ENCODE measurements at places on chromosomes 11 and 22.
A peak's percentile ranks its signal among the peaks of the same experiment; 100 is the strongest.

DNA sequence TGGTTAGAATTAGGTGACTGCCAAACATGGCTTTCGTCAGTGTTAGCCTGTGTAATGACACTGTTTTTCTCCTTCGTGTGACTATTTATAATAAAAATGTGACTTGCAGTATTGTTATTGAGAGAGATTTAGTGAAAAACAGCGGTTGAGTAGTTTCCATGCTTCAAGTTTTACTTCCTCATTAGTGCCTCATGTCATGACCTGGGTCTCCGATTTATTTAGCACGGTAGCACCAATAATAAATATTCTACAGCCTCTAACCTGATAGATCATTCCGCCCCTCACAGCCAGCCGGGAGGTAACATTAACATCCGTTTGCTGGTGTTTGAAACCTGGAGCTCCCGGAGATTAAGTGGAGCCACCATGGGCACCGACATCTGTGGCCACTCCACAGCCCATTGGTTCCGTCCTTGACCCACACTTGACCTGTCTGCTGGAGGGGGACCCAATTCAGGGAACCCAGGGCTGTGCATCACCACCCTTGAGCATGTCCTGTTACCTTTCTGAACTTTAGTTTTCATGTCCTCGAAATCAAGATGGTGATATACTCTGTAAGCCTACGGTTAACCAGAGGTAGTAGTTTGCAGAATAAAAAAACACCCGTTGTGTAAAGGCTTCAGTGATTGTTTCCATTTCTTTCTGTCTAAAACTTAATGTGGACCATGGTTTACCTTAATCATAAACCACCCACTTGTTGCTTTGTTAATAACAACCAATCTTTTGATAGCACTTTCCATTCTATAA, 104.1 kb downstream of the ATXN10 start:
- no peak for DNase-seq

DNA sequence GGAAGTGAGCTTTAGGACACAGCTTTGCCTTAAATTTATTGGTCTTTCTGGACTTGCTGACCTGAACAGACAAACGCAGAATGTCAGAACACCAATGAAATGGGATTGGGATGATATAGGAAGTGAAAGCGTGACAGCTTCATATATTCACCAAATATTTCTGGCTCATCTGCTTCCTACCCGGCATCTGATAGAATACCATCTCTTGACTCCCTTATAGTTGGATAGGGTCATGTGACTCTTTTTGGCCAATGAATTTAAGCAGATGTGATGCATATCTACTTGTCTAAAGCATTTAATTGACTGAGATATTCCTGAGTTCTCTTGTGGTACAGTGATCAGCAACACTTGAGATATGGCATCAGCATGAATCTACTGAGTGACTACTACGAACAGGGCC, 2.5 kb upstream of the CAPRIN1 start:
- DNase-seq = no peak

- DNase-seq = no peak
These were observed 39.3 kb downstream of the ETS1 start for GRCh38 chr11:128547946-128548648.

DNA sequence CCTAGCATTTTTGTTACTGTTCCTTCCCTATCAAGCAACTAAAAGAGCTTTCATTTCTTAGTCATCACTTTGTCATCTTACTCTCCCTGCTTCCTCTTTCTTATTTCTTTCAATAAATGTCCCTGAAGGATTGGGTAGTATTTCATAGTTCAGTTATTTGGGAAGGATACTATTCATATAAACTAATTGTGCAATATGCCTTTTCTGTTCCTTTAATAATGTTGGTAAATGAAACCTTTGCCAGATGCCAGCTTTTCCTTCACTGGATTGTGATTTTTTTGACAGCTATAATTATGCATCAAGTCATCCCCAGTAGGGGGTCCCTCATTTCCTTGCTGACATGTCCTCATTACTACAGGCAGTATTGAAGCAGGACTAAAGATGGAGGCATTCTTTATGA, 101.7 kb downstream of the ATM start:
- no peak for DNase-seq

DNA sequence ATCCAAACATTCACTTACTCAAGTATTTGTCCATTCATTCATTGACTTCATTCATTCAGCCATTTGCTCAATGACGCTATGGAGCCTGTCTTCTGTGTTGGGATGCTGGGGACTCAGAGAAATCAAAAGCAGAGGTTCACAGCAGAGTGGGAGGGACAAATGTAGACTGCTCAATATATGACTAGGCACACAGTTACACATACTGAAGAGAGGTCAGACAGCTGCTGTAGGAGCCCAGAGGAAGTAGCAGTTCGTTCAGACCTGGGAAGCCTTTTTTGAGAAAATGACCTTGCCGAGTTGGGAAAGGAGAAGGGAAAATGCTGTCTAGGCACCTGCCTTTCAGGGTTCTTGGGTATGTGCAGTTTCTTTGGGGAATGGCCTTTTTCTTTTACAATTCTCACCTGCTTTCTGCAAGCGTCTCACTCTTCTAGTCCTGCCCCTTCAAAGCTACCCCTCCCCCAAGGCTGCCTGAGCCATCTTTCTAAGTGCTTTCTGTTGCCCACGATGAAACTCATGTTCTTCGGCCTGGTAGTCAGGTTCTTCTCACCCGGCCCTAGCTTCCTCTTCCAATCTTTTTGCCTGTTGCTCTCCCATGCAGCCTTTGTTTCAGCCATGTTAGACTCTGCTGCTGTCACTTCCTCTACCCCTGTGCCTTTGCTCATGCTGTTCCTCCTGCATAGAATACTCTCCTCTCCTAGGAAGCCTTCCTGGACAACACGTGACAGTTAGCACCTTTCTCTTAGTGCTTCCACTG, 4.2 kb upstream of the UVRAG start:
- no peak for DNase-seq

GRCh38 chr11:27179334-27179733, 138.7 kb downstream of the BBOX1 start:
- no peak for DNase-seq

- peak; percentile 11 for DNase-seq
These were observed 895 bp downstream of the TEAD1 start for GRCh38 chr11:12674936-12675696.

DNA sequence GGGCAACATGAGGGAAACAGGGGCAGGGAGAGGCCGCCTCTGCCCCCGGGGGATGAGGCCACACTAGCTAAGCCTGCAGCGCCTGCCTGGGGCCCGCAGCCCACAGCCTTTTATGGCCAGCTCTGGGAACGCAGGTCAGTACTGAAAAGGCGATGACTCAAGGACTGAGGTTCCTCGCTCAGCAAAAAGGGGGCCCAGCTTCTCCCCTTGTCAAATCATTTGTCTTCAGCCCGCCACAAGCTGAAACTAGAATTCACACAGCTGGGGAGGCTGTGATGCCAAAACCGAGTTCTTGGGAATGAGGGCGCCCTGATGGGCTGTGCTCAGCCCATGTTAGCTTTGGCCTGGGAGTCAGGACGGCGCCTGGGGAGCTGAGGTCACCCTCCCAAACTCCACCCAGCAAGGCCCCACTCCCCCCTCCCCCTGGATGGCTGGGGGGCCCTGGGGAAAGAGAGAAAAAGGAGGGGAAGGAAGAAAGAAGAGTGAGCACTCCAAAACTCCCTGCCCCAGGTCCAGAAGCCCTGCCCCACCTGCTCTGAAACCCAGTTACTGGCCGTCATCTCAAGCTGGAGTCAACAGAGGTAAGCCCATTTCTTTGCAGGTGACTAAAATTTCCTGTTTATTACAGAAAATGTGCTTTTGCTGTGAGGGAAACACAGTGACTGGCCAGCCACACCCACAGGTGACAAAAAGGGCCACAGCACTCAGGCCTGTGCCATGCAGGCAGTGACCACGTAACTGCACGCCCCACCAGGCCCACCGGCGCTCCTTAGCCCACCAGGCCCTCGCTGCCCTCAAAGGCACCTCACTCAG, 13.7 kb downstream of the EHD1 start:
- no peak for DNase-seq

- no peak for DNase-seq
These were observed 1.2 kb downstream of the RAB6A start for GRCh38 chr11:73759610-73760134.

GRCh38 chr22:27879923-27880322, 39.1 kb downstream of the PITPNB start:
- DNase-seq = no peak

GRCh38 chr11:44573333-44573732, 7.9 kb downstream of the CD82 start:
- DNase-seq = no peak

DNA sequence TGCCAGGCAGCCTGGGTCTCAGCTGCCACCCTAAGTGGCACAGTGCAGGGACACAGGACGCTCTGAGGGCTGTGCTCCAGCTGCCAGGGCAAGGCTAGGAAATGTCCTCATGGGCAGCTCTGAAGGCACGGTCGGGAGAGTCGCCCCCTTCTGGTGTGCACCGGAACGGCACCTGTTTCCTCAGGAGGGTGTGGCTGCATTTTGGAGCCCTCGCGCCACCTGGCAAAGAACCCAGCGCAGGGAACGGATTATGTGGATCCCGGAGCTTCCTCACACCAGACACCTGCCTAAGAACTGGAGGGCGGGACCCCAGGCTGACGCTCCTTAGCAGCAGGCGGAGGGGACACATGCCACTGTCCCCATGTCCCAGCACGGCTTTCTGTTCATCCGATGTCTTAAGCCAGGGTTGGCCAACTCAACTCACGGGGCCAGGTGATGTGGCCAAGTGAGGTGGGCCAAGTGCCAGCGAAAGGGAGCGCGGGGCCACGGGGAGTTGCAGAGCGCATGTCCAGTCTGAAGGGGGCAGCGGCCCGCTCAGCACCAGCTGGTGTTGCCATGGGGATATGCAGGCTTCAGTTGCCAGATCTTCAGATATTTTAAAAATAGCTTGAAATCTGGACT, 5.1 kb upstream of the SLC22A8 start:
- DNase-seq = no peak

GRCh38 chr22:26075251-26075650, 94.0 kb upstream of the SEZ6L start:
- DNase-seq = no peak

DNA sequence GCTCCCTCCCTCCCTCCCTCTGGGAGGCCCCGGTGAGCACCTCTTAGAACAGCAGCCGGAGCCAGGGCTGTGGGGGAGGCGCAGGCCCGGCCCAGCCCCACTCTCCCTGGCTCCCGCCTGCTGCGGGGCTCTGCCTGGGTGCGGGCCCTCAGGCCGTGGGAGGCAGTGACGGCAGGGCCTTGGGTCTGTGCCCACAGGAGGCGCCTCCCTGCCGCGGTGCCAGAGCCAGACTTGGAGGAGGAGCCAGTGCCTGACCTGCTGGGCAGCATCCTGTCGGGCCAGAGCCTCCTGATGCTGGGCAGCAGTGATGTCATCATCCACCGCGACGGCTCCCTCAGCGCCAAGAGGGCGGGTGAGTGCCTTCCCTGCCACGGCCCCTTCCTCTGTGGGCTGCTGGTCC, 9.5 kb downstream of the IRF7 start:
- DNase-seq = peak; percentile 92

DNA sequence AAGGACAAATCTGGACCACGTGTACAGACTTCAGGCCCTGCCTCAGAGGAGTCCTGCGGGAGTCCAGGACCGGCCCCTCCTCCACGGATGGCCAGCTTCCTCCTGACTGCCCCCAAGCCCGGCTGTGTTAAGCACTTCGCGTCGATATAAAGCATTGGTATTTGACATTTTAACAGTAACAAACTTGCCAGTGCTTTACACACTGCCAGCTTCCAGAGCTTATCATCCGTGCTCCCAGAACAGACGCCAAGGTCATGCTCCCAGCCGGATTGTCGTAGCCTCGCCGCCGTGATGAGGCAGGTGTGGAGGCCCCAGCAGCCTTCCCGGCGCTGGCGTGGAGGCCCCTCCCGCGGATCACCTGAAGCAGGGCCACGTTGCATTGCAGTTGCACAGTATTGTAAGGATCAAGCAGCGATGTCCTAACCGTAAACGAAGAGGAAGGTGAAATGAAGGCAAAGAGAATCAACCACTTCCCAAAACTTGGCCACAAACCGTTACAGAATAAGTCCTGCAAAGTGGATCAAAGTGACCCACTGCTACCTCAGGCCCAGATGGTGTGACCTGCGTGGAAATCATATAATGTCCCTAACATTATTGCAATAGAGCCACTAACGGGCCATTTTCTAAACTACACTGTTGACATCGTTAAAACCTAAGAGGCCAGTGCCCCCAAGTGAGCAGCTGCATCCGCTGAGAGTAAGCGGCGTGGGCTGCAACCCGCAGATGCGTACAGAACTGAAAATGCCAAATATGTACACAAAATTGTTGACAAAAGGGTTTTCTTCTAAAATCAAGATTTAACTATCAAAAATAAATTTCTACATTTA, 51.6 kb downstream of the CERK start:
- DNase-seq = no peak

DNA sequence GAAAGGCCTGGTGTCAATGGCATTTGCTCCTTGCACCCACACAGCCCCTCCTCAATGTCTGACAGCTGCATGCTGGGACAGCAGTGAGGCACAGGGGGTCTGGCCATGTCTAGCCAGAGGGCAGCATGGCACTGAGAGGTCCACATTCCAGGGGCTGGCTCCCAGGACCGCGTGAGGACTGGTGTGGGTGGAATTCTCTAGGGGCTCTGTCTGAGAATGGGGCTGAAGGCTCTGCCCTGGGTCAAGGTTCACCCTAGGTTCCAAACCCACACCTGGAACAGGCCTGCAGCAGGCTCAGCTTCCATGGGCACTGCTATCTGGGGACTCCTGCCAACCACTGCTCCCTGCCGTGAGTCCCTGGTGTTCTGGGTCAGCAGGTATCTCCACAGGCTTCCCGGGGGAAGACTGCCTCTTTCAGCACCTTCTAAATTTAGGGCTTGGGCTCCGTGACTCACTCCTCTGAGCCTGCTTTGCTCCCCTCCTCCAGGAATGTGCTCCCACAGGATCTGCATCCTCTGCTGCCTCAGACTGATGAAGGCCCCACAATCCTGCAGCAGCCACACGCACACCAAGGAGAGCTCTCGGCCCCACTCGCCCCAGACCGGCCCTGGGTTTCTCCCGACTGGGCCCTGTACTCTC, 4.2 kb downstream of the STARD10 start:
- DNase-seq = peak; percentile 88

GRCh38 chr22:48316257-48317250, 1511.1 kb downstream of the BRD1 start:
- DNase-seq = peak; percentile 78

DNA sequence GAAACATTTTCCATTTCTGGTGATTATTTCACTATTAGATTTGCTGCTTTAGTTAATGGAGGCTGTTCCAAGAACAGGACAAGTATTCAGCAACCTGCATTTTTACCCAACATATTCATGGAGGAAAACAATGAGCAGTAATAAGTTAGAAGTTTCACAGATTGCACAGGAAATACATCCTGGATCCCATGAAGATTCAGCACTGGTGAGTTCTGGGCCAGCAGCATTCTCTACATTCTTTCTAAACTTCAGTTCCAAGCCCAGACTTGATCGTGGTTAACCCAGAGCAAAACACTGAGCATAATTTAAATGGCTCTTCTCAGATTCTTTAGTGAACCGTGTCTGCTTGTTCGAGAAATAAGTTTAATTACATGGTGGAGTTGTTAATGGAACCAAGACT, 3.8 kb downstream of the FJX1 start:
- no peak for DNase-seq

DNA sequence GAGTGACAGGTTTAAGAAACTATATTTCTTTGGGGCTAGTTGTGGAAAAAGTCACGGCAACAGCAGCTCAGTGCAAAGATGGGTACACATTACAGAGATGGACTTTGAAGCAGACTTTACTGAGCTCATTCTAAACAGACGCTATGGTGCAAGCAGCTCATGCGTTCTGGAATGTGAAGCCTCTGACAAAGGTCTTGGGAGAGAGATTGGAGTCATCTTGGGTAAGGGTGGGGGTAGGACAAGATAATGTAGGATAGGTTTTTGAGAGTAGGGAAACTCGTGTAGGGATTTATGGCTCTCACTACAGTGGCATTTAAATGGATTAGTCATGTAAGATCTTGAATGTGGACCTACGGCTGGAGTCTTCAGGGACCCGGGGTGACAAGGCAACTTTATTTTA, 36.2 kb upstream of the CLMP start:
- no peak for DNase-seq
